Aorta (tissue), 5 donors: ENCODE measurements at places on chromosomes 16 and 17. TPM values are rescaled to one million over a fixed set of nuclear protein-coding genes. Genes with fewer than 3 reads are reported as not detected.

GRCh38 chr16:88588754-88589153 lies 18.6 kb downstream of the ZC3H18 start:
- no peak for DNase-seq

GRCh38 chr16:71428883-71429282 lies 13.0 kb downstream of the TLE7 start:
- DNase-seq: no peak

DNA sequence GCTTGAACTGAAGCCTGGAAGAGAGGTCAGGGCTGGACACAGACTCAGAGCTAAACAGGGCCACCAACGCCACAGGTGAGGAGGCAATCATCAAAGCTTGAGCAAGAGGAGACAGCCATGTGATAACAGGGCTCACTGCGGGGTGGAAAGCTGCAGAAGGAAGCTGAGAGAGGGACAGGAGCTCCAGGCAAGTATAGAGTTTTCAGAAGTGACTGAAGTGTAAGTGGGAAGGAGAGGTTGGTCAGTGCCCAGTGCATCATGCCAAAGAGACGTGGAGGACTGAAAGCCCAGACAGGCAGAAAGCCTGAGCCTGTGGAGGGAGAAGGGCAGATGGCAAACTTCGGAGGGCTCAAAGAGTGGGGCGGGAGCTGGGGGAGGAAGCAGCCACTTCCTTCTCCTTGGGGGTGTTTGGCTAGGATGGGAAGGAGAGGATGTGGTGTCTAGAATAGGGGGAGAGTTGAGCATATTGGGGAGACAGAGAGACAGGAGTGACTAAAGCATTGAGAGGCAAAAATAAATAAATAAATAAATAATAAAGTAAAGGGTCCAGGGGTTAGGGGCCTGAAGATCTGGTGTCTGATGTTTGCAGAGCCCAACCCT lies 2.6 kb downstream of the KIFC3 start:
- DNase-seq: no peak

DNA sequence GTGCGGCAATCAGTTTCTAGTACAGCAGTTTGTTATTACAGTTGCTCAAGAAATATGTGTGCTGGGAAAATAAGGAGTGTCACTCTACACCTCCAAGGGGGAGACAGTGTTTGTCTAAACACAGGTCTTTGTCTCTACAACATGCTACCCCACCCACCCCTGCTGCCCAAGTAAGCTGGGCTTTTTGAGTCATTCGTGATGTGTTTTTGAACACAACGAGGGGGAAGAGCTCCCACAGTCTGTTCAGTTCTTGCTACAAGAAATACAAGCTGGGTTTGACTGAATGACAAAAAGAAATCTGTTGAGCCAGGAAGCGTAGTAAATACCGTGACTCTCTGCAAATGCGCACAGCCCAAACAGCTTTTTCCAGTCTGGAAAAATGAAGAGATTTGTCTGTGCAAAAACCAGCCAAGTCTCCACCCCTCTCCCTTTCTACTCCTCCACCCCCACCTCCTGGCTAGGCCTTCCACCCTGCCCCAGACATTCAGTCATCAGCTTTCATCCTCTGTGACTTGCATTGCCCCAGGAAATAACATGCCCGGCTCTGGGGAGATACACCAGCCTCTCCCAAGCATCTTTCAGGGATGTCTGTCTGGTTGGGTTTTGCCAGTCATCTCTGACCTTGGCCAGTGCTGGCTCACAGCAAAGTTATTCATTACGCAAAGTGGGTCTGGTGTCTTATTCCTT lies 25.7 kb downstream of the CHD9 start:
- DNase-seq: peak; percentile 72

DNA sequence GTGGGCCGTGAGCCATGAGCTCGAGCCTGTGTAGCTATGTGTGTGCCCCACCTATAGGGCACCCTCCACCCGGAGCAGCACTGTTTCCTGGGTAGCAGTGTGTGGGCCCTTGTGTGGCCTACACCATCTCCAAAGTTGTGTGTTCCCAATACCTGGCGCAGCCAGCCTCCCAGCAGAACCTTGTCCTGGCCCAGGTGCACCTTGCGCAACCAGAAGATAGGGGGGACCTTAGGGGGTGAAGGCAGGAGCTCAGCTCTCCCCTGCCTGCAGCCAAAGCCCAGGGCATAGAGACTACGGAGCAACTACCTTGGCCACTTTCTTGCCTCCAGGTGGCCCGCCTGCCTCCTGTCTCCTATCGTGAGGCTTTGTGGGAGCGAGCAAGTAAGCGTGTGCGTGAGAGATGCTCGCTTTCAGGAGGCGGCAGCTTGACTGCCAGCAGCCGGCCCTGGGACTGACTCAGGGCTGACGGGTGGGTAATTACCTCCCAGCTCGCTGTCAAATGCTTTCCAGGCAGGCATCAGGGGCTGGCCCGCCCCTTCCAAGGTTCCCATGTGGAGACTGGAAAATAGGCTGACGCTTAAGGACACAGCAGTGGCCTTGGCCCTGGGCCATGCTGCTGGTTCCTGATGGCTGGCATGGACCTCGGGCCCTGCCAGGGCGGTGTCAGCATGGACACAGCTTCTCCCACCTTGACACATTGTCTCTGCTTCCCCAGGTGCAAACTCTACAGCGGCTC lies 19.0 kb downstream of the TRAF7 start:
- no peak for DNase-seq

DNA sequence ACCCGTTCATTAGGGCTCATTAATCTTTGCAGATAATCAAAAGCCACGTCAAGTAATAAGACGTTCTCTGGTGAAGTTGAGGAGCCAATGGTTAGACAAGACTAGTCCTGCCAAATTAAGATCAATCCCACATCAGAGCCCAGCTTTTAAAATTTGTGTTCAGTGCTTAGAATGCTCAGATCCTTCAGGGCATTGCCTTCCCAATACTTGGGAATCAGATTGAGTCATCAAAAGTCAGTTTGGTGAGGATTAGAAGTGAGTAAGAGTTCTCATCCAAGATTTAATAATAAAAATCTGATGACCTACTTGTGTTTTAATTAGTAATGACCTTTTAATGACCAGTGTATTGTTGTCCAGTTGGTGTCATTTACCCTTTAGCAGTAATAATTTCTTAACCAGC lies 19.8 kb downstream of the MAP2K4 start:
- no peak for DNase-seq

DNA sequence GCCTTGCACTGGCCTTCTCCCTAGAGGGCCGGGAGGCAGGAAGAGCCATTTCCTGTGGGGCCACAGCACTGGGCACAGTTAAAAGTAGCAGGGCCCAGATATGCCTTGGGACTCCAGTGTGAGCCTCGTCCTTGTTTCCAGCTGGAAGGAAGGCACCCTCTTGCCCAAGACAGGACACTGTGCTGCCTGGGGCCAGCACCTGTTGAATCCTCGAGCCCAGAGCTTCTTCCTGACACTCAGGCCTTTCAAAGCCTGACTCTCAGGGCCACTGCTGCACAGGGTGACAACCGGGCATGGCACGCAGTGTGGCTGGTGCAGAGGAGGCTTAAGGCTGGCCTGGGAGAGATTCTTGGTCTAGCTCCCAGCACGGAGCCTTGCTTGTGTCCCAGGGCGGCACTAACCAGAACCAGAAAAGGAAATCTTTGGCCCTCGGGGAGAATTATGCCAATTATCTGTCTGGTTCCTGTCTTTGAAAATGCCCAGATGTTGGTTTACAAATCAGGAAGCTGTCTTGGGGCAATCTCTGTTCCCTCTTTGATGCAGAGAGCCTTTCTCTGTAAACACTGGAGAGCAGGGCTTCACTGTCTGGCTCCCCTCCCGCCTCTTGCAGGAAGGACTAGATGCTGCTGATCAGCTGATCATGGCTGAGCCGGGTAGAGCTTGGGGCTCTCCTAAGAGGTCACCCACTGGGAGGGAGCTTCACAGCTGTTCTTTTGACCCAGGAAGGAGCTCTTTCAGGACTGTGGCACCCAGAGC lies 11.1 kb downstream of the LDHD start:
- no peak for DNase-seq

GRCh38 chr17:39845052-39845846 lies 18.9 kb downstream of the IKZF3 start:
- no peak for DNase-seq

- DNase-seq: no peak
Observed at GRCh38 chr17:5416901-5417300, 2.6 kb downstream of the NUP88 start.

- peak; percentile 94 for DNase-seq
Observed at GRCh38 chr17:8376271-8377067, at the start of gene KRABD2. TSS of gene KRABD2 (minus strand) at chr17:8376704.

GRCh38 chr16:77946823-77947222 lies 75.5 kb upstream of the CLEC3A start:
- no peak for DNase-seq

DNA sequence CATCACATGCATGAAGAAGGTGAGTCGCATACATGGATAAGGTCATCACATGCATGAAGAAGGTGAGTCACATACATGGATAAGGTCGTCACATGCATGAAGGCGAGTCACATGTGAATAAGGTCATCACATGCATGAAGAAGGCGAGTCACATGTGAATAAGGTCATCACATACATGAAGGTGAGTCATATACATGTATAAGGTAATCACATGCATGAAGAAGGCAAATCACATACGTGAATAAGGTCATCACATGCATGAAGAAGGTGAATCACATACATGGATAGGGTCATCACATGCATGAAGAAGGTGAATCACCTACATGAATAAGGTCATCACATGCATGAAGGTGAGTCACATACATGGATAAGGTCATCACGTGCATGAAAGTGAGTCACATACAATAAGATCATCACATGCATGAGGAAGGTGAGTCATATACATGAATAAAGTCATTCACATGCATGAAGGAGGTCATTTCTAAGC lies 105.1 kb upstream of the SDK2 start:
- DNase-seq: no peak

DNA sequence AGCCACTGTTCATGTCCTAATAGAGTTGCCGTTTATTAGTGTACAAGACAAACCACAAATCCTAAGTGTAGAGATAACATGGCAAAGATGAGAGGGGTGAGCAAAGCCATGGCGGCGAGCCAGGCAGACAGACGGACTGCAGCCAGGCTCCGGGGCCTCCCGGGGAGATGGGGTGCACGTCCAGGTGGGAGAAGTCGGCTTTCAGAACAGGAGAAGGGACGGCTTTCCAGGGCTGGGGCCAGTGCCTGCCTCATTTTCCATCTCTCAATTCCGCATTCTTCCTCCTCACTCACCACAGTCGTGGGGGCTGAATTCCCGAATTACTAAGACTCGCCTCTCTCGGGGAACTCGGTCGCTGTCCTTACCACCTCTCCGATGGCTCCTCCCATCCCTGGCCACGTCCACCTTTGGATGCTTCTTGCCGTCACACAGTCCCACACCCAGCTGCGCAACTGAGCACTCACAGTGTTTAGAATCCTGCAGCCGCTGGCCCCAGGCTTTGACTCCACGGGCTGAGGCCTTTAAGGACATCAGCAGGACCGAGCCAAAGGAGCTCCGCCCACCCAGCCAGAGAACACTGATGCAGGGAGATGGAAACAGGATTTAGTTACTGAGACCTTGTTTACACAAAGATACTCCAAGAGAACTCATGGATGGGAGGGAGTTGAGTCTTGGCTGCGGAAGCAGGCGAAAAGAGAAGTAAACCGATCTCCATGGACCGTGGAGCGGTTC lies 59.7 kb downstream of the RNF112 start:
- peak; percentile 85 for DNase-seq

- DNase-seq: no peak
Observed at GRCh38 chr17:7673239-7673638, 14.1 kb downstream of the TP53 start.

DNA sequence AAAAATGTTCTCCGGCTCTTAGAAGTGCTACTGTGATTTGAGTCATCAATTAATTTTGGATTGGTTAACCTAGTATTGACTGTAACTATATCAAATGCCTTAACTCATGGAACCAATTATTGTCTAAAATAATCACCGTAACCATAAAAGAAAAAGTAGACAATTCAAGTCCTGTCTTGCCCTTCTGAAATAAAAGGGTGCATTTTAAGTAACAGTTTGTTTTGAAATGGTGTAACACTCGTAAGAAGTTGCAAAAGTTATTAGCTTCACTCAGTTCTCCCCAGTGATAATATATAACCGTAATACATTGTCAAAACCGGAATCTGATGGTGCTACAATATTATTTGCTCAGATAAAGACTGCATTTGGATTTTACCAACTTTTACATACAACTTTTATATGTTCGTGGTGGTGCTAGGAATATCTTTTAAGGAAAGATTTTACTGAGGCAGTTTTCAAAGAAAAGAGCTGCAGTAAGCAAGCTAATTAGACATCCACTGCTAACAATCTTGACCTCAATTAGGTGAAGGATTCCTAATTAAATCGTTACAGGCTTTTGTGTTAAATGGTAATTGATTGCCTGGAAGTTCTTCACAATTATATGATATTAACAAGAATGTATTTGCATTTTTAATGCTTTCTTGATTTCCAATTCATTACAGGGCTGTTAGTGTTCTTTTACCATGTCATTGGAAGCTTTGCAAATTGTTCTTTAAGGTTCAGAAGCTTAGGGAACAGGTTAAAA lies 413.1 kb upstream of the MON1B start:
- DNase-seq: no peak

- DNase-seq: no peak
Observed at GRCh38 chr17:16917671-16918394, 54.1 kb downstream of the TNFRSF13B start.

The RNF157 gene
- total RNA-seq: 2.0 TPM

The PRSS33 gene
- not detected for total RNA-seq

The HSF4 gene
- total RNA-seq: 101 TPM

The RFFL gene
- 25.0 TPM for total RNA-seq

The ADORA2B gene
- 1.2 TPM for total RNA-seq

The CDH3 gene
- total RNA-seq: 0.81 TPM

The ICAM2 gene
- 36.0 TPM for total RNA-seq

The KRTAP9-7 gene
- not detected for total RNA-seq

The GPRC5C gene
- total RNA-seq: 43.6 TPM

The PIMREG gene
- total RNA-seq: not detected
